ENCODE measurements at places on chromosomes 12 and 14. TPM values are rescaled to one million over a fixed set of nuclear protein-coding genes. Genes with fewer than 3 reads are reported as not detected.

RESF1 gene
- 61.0 TPM for total RNA-seq

ADCY4 gene
- 1.4 TPM for total RNA-seq

SDR39U1 gene
- total RNA-seq, result 17.0 TPM

NANOG gene
- total RNA-seq, result not detected

PACS2 gene
- 75.8 TPM for total RNA-seq

CCDC196 gene
- not detected for total RNA-seq

RPGRIP1 gene
- total RNA-seq, result 0.16 TPM

FAM181A gene
- total RNA-seq, result 3.0 TPM

CABP1 gene
- total RNA-seq, result 3.1 TPM

Data from occipital lobe (tissue), 3 donors.